ENCODE measurements at places on chromosomes 12 and 14.

GRCh38 chr14:40476005-40476404, 1043.8 kb upstream of the FBXO33 start:
- H3K4me1 ChIP-seq, result no peaks in the 10 kb centered on the region
- H3K27me3 ChIP-seq, result no peaks in the 10 kb centered on the region
- DNase-seq, result no peak
- no peak overlapping the region for H3K4me3 ChIP-seq
- H3K27ac ChIP-seq, result no peak overlapping the region

DNA sequence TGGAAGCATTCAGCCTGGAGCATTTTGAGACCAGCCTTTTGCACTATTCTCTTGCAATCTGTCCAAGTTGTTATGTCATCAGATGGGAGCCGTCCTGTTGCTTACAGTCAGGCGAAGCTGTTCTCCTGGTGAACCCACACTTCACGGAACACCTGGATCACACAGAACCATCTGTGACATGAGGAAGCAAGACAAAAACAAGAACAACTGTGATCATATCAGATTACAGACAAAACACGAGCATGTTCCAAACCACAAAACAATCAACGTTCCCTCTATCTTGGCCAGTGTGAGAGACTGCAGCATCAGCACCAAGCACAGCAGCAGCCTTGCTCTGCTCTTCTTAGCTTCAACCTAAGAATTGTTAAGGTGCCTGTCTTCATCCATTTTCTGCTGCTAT, 180.5 kb upstream of the SFSWAP start:
- DNase-seq, result no peak
- no peak overlapping the region for H3K27ac ChIP-seq
- peaks cover 28% of the 10 kb centered on the region for H3K27me3 ChIP-seq
- no peaks in the 10 kb centered on the region for H3K4me1 ChIP-seq
- no peaks in the 10 kb centered on the region for H3K36me3 ChIP-seq

DNA sequence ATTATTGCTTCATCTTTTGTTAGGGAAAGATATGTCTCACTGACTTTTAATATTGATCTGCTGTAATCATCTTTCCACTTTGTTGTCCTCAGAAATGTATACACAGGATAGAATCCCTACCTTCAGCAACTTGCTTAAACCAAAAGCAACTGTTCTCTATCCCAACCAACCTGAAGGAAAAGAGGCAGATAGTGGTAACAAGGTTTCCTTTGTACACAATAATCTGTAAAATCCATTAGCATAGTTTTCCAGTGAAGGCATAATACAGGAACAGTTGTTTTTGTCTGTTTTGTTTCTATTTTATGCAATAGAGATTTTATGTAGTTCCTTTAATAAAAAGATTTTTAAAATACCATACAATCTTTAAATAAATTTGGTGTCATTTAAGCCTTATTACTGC, 170.5 kb downstream of the PIK3C2G start:
- DNase-seq, result no peak
- no peaks in the 10 kb centered on the region for H3K36me3 ChIP-seq
- H3K27me3 ChIP-seq, result no peaks in the 10 kb centered on the region
- H3K27ac ChIP-seq, result no peak overlapping the region
- H3K4me3 ChIP-seq, result no peak overlapping the region
- no peaks in the 10 kb centered on the region for H3K4me1 ChIP-seq

DNA sequence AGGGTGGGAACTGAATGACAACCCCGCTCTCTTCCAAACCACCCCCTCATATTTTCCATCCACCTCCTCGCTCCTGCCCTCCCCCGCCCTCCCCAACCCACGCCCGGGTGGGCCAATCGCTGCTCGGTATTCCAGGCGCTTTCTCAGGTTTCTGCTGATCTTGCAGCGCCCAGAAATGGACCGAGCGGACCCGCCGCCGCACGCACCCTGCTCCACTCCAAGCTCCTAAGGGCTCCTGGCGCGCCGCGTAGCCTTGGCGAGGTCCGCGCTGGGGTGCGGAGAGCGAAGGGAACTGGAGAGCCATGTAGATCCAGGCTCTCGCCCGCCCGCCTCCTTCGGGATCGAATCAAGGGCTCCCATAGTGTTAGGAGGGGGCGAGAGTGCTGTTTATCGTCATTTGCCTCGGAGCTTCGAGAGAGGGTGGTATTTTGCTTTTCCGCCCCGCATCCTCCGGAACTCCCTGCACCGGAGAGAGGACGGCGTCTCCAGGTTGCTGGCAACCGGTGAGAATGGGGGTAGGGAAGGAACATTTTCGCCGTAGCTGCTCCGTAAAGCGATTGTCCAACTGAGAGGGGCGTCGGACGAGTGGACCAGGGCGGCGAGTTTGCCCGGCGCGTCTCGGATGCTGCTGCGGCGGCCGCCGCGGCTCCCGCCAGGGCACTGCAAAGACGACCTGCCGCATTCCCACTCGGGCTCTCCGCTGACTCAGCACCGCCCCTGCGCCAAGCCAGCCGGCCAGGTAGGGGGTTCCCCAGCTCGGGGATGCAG, at the start of gene KCNA1:
Gene KCNA1 (plus strand): TSS at position 172 of the 768 bp plus-strand sequence. CDS start 1,474 bp downstream, outside the sequence.
- peaks cover 9% of the 10 kb centered on the region for H3K27me3 ChIP-seq
- peaks cover 38% of the 10 kb centered on the region for H3K4me1 ChIP-seq
- H3K4me3 ChIP-seq, result peak within 1 kb of the TSS; percentile 88
- H3K27ac ChIP-seq, result no peak within 1 kb of the TSS

DNA sequence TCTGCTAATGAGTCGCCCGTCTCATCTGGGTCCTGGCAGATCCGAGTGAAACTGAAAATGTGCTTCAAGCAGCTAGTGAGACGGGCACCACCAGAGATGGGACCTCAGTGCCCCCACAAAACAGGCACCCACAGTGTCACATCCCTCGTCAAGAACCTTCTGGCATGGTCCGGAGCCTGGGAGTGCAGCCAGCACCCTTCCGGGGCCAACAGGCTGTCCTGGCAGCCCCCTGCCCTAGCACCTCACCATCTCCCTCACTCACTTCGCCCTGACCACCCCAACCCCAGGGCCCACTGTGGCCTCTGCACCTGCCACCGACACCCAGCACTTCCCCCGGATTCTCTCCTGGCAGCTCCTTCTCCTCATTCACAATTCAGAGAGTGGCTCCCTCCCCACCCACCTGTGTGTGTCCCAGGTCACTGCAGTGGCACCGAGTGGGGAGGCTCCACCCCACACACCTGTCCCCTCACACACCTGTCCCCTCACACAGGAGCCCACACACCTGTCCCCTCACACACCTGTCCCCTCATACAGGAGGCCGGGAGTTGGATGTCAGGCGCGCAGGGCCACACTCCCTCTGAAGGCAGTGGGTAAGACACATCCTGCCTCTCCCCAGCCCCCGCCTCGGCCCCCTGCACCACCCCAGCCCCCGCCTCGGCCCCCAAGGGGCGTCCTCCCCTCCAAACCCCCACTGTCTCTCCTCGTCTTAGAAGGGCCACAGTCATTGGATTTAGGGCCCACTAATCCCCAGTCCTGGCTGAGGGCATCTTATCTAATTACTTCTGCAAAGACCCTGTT, 7.9 kb downstream of the GALNT9 start:
- peaks cover 8% of the 10 kb centered on the region for H3K4me1 ChIP-seq
- DNase-seq, result no peak
- no peaks in the 10 kb centered on the region for H3K36me3 ChIP-seq

- H3K27me3 ChIP-seq, result no peaks in the 10 kb centered on the region
- DNase-seq, result no peak
- peaks cover 10% of the 10 kb centered on the region for H3K36me3 ChIP-seq
These were observed 10.0 kb upstream of the TEX22 start for GRCh38 chr14:105388110-105388951.

- H3K36me3 ChIP-seq, result no peaks in the 10 kb centered on the region
- H3K4me3 ChIP-seq, result no peak overlapping the region
- no peaks in the 10 kb centered on the region for H3K4me1 ChIP-seq
- DNase-seq, result no peak
These were observed 12.6 kb downstream of the WSCD2 start for GRCh38 chr12:108141600-108142130.

DNA sequence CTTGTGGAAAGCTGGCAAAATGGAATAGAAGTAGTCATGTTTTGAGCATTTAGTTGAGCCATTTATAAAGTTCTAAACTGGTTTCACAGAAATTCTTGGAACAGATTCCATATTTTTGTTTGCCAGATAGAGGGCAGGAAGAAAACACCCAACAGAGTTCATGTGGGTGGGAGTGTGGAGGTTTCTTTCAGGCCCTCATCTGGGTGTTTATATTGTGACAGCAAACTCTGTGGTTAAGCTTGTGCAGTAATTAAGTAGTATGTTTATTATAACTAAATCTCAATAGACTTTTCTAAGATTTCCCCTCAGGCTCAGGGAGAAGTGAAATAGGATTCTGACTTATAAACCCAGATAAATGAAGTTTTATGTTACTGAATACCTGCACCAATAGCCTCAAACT, 57.4 kb downstream of the SPPL3 start:
- H3K36me3 ChIP-seq, result peaks cover 4% of the 10 kb centered on the region
- no peak overlapping the region for H3K27ac ChIP-seq
- H3K4me1 ChIP-seq, result peaks cover 83% of the 10 kb centered on the region
- no peaks in the 10 kb centered on the region for H3K27me3 ChIP-seq
- DNase-seq, result no peak
- no peak overlapping the region for H3K4me3 ChIP-seq

DNA sequence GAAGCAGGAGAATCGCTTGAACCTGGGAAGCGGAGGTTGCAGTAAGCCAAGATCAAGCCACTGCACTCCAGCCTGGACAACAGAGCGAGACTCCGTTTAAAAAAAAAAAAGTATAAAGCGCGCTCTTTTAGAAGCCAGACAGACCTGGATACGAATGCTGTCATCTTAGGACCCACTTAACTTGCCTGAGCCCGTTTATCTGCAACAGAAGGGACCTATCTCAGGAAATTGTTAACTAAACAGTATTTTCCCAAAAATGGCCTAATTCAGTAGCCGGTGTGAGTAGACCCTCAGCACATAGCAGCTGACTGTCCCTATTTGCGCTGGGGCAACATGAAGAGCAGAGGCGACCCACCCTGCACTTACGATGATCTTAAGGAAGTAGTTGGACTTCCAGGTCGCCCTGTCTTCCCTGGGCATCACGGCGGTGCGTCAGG, 529 bp downstream of the RPLP0 start:
- no peaks in the 10 kb centered on the region for H3K27me3 ChIP-seq
- no peak for DNase-seq
- H3K27ac ChIP-seq, result peak overlapping the region; percentile 100
- peaks cover 35% of the 10 kb centered on the region for H3K36me3 ChIP-seq

GRCh38 chr12:15677228-15677627, 112.0 kb downstream of the EPS8 start:
- no peaks in the 10 kb centered on the region for H3K36me3 ChIP-seq
- H3K27me3 ChIP-seq, result no peaks in the 10 kb centered on the region
- no peak overlapping the region for H3K4me3 ChIP-seq
- DNase-seq, result no peak
- H3K27ac ChIP-seq, result no peak overlapping the region

DNA sequence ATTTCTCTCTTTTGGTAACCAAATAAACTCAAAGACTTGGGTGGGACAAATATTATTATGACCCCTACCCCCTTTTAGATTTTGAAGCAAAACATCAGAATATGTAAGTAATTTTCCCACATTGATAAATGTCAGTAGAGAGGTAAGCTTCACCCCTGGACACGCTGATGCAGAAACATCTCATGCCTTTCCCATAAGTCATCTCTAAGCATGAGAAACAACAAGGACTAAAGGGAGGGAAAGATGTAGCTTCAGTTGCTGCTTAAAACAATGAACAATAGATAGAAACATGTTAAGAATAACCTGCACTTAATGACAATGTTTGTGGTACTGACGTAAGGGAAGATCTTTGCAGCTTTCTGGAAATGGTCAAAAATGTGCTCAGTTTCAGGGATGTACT, 56.3 kb upstream of the SLC8A3 start:
- H3K36me3 ChIP-seq, result no peaks in the 10 kb centered on the region
- DNase-seq, result no peak
- peaks cover 45% of the 10 kb centered on the region for H3K27me3 ChIP-seq
- peaks cover 2% of the 10 kb centered on the region for H3K4me1 ChIP-seq
- no peak overlapping the region for H3K4me3 ChIP-seq

Measured in stimulated activated naive B cell treated with anti-CD40 and anti-IgM and Interleukin-4, amounts not matched to agents 10 μg/mL and 1 μg/mL and 100 μg/mL, for 72 hours (primary cell).